ENCODE measurements at places on chromosomes 12 and 14.

DNA sequence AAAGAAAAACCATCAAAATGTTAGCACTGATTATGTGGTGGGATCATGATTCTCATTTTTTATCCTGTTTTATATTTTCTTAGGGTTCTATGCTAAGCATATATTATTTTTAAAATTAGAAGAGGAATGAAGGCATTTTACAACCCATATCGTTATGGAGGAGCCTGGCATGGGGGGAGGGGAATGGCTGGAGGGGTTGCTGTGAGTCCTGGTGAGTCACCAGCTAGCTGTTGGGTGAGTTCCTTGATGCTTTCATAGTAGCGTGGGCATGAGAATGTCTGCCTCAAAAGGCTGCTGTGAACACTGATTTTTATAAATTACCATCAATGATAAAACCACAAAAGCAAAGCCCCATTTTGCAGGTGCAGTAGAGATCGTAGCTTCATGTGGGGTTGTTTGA is 46.9 kb downstream of the C14orf132 start:
- DNase-seq, result no peak

DNA sequence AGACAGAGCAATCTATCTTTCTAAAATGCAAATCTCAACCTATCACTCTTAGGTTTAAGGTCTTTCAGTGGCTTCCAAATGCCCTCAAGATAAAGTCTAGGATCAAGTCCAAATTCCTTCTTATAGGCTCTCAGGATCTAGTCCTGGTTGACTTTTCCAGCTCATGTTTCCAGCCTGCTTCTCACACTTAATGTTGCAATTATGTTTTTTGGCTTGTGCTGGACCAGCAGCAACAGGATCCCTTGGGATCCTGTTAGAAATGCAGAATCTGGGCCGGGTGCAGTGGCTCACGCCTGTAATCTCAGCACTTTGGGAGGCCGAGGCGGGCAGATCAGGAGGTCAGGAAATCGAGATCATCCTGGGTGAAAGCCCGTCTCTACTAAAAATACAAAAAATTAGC is 10.6 kb downstream of the GPR33 start:
- no peak for DNase-seq

DNA sequence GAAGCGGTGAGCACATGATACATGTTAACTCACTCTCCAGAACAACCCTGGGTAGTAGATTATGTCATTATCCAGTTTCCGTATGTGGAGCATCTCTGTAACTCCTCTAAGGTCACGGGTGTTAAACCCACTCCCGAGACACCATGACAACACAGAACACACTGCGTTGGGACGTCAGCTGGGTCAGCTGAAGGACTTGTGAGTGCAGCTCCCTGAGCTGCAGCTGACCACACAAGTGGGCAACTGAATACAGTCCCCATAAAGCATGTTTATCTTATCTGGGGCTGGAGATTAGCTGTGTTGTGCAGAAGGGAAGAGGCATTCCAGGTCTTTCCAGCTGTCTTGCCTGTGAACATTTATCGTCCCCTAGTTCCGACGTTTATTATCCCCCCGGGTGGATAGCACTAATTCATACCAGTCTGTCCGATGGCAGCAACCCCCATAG is 211.5 kb downstream of the CHST11 start:
- no peak for DNase-seq

- DNase-seq, result no peak
Observed at GRCh38 chr12:131831635-131832041, 3.4 kb downstream of the MMP17 start.

DNA sequence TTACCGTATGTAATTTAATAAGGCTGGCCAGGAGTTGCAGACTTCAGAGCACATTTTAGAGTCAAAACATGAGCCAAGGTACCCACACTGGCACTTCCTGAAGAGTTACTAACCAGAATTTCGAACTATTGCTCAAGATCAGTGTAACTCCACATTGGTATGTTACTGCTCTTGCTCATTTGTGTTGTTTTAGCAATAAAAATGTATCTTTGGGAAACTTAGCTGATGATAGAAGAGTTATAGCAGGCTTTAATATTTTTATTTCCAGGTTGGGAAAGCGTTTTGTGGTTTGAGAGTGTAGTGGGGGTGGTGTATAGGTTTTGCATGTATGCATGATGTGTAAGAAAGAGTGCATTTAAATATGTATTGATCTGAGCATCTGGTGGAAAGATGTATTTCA is 96.6 kb downstream of the SCN8A start:
- DNase-seq, result no peak

DNA sequence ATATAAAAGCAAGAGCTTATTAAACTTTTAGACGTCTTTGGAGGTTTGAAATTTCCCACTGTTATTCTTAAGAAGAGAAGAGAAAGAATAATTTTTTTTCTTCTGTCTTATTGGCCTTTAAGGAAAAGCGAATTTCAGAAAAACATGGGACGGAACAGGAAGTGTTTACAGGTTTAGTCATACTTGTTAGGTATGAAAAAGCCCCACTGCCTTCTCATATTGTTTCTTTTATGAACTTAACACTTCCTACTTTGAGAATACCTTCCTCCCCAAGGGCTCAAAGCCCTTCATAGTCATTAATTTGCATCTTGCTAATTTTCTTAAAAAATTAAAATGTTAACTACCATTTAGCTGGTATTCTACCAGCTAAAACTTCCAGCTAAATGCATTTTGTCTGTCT is 82.0 kb downstream of the ETV6 start:
- DNase-seq, result no peak

- DNase-seq, result no peak
Observed at GRCh38 chr12:128843538-128843937, 9.7 kb upstream of the GLT1D1 start.

- DNase-seq, result no peak
Observed at GRCh38 chr14:90451961-90452360, 55.1 kb downstream of the CALM1 start.

GRCh38 chr14:54455363-54455762 is 14.2 kb upstream of the CNIH1 start:
- DNase-seq, result no peak

GRCh38 chr12:120928864-120929652 is 24.9 kb upstream of the SPPL3 start:
- no peak for DNase-seq

DNA sequence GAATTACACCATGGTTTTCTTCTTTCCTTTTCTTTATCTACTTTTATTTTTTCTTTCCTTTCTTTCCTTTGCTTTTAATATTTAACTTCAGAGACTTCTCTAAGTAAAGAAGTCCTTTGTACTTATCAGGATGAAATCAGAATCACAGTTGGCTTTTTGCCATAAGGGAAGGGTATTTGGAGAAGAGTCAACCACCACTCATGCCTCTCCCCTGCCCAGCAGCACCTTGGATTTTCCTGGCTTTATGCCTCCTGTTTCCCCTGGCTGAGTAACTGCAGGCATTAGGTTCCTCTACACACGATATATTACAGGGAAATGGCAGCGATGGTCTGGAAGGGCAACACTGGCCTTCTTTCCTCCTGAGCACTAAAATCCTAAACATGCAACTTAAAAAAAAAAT is 266.4 kb upstream of the CAND1 start:
- DNase-seq, result no peak

- no peak for DNase-seq
Observed at GRCh38 chr14:85625925-85626585, 96.1 kb downstream of the FLRT2 start.

GRCh38 chr14:23167116-23167847 is 16.2 kb downstream of the SLC7A8 start:
- no peak for DNase-seq

DNA sequence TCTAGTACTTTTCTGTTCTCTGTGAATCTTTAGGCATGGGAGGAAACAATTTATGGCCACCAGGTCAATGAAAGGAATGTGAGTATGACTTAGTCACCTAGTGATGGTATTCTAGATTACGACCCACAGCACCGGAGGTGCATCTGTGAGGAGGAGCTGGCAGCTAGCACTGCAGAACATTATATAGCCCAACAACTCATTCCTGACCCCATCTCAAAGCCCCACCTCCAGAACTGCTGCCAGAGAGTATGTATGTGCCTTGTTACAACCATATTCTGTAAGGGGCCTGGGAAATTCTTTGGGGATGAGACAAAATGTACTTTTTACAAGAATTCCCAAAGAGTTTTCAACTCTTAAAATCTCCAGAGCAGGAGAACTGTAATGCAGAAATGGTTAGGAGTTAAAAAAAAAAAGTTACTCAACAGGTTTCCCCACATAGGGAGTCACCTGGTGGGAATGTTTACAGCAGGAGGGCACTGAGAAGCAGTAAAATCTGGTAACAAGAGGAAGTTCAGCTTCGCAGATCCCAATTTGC is 34.9 kb upstream of the CERS5 start:
- no peak for DNase-seq

GRCh38 chr14:21070610-21071224 is 613 bp downstream of the ARHGEF40 start:
- DNase-seq, result no peak

GRCh38 chr14:96091149-96091693 is 52.1 kb downstream of the C14orf132 start:
- no peak for DNase-seq

DNA sequence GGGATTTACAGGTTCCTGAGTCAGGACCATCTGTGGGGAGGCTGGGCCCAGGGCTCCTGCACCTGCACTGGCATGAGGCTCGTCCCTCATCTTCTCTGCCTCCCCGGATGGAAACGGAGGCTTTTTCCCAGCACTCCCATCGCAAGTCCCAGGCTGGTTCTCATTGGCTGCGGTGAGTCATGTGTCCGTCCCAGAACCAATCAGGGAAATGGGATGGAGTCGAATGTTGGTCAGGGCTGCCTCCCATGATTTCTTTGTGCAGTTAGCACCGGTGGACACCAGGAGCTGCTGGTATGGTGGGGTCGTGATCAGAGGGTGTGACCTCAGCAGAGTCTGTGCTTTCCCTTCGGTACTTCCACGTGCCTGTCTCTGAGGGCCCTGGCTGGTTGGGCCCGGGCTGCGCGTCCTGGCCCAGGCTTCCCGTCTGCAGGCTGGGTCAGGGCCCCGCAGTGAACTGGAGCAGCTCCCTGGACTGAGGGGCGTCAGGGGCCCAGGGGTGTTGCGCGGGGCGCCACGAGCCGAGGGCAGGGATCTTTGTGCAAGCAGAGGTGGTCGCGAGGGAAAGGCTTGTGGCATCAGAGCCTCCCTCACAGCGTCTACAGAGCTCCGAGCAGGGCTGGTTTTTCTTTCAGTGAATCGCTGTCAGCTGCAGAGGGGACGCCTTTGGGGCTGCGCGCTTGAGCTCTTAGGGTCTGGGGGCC is 168.1 kb downstream of the ADGRD1 start:
- DNase-seq, result no peak
